Stimulated activated CD4-positive, alpha-beta T cell treated with anti-CD3 and anti-CD28 coated beads, TNF-alpha, amount 100 ng/mL, for 1 hour (primary cell): ENCODE measurements at places on chromosomes 5 and 9.

DNA sequence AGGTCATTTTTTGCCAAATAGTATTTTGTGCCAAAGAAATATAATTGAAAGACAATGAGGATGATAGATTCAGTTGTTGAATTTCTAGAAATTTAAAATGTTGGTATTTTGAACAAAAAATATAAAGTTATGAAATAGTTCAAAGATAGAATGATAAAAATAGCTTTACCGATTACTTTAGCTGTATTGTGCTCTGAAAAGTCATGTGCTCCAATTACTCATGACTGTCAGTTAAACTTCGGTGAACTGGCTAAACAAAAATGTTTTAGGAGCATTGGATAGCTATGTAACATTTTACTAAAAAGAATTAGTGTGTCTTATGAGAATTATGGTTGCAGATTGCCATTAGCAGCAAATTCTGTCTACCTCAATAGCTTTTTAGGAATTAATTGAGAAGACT lies 177.3 kb upstream of the VCAN start:
- no peak for DNase-seq

GRCh38 chr5:22079566-22079965 lies 773.6 kb downstream of the CDH12 start:
- DNase-seq, result no peak

DNA sequence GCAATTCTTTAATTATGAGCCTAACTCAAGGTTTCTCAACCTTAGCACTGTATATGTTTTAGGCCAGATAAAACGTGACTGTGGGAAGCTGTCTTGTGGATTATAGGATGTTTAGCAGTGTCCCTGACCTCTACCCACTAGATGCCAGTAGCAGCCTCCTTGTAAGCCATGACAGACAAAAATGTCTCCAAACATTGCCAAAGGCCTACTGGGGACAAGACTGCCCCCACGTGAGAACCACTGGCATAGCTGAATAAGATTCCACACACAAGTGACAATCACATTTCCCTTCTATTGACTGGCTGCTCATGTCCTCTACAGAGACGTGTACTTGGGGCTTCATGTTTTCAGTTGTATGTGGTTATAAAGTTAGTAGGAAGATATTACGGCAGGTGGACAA lies 55.4 kb downstream of the GOLM1 start:
- no peak for DNase-seq

- no peak for DNase-seq
These were observed 68.9 kb downstream of the FAT2 start for GRCh38 chr5:151522226-151522625.

GRCh38 chr5:35373249-35373648 lies 143.0 kb upstream of the PRLR start:
- DNase-seq, result no peak

- DNase-seq, result no peak
These were observed 413.4 kb downstream of the ANXA1 start for GRCh38 chr9:73565026-73565425.

- no peak for DNase-seq
These were observed 392.7 kb downstream of the AGTPBP1 start for GRCh38 chr9:85349046-85349445.

- no peak for DNase-seq
These were observed 5.2 kb upstream of the BARX1 start for GRCh38 chr9:93960221-93960970.

GRCh38 chr5:143057580-143057999 lies 287.4 kb downstream of the ARHGAP26 start:
- no peak for DNase-seq

- DNase-seq, result no peak
These were observed 120.2 kb downstream of the STARD4 start for GRCh38 chr5:111392181-111392580.

DNA sequence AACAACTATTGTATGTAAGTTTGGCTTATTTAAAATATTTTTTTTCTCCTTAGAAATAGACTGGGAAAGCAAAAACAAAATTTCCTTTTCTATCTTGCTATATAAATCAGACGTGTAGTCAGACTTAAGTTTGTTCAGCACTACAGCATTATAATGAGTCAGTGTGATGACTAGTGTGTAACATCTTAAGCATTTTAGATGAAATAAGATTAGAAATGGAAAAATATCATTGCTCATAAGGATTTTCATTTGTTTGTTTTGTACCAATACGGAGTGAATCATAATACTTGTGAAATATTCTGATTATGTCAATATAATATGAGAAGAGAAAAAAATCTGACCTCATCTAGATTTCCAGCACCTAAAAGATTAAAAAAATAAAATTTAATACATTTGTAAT lies 64.7 kb upstream of the RICTOR start:
- DNase-seq, result no peak

DNA sequence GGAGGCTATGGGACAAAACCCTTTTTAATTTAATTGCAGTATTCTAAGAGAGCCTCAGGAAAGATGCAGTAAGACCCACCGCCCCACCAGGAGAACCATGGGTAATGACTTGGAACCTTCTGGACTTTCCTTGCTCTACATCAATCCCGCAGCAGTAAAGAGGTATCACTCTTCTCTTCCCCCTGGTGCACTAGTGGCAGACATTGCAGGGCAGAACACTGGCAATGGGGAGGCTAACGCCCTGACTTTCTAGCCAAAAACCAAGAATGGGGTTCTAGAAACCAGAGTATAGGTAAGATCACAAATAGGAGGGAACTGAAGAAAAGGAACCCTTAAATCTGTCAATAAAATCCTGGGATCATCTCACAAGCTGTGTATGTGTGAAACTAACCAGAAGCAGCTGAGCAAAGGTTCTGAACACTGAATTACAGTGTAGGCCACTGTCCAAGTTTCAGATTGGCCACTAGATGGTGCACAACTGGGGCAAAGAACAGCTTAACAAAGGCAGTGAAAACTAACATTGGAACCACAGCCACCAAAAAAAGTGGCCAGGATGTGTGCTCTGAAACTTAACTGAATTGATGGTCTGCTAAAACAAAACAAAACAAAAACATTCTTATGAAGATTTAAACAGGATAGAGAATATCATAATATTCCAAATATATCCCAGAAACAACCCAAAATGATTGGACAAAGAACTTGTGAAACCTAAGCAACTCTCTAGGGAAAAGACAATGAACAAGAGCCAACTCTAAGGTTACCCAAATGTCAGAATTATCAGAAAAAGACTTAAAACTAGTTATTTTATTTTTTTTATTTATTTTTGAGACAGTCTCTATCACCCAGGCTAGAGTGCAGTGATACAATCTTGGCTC lies 6.6 kb upstream of the FAM151B start:
- DNase-seq, result no peak

DNA sequence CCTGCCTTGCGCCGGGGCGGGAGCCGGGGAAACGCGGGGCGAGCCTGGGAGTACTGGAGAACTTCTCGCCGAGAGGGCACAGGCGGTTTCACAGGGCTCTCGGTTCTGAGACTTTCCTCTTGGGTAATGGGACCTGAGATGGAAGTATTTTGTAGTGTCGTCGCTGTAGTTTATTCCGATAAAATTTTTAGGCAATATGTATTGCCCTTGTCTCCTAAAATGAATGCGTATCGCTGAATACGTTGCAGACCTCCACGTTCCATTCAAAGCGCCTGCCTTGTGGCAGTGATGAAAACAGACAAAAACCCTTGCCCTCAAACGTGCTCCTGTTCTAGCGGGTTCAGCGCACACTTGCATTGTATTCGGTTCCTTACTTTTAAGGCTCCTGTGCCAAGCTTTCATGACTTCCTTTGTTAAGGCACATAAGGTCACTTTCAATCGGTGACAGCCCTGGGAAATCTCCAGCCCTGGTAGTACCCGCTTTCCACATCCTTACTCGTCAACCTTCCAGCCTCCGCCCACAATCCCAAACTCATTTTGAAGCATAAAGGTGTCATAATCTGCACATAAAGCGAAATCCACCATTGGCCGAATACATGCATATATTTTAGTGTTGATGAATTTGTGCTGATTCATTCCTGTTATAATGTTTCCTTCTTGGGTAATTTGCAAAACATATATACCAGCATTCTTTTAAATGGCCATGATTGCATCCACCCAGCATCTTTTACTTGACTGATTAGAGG lies 694 bp downstream of the RMI1 start:
- DNase-seq, result no peak

DNA sequence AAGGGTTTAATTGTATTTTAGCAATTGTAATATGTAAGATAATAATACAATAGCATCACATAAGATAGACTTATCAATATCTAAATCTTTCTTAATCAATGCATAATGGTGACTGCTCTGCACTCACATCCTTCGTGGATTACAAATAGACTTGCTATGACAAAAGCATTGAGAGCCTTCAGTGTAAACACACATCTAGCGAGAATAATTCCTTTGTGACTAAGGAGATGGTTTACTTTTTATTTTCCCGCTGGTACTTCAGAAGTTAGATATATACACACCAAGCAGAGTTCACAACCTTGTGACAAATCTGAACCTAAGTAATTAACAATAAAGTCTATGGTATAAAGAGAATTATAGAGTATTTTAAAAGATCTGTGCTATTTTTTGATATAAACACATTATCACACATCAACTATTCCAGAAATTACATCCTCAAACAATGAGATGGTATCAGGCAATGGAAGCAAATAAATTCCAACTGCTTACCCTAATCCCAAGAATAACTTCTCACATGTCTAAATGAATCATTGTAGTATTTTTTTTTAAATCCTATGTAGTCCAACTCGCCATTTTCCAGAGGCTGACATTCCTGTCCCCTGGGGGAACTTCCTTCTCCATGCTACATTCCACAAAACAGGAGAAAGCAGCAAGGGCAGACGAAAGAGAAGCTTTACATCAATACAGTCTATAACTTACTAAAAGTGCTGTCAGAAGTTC lies 51.2 kb downstream of the MAPKAP1 start:
- no peak for DNase-seq

DNA sequence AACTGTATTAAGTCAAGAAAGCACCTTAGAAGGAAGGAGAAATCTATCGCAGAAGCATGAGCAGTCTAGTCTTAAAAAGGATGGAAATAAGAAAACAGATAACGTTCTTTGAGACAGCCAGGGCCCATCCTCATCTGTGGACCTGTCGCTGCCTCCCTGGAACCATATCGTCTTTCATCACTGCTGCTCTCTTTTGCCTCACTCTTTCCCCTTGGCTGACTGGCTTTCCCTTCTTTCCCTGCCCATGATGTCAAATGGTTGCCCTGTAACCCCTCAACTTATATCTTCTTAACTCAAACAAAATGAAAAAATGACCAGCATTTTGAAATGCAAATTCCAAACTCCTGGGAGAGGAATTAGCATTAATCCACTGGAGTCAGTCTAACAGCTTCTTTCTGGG lies 299.8 kb downstream of the GABRB2 start:
- DNase-seq, result no peak

GRCh38 chr5:15442193-15442570 lies 57.8 kb upstream of the FBXL7 start:
- no peak for DNase-seq

- no peak for DNase-seq
These were observed 4.2 kb downstream of the WWC1 start for GRCh38 chr5:168295574-168296201.

DNA sequence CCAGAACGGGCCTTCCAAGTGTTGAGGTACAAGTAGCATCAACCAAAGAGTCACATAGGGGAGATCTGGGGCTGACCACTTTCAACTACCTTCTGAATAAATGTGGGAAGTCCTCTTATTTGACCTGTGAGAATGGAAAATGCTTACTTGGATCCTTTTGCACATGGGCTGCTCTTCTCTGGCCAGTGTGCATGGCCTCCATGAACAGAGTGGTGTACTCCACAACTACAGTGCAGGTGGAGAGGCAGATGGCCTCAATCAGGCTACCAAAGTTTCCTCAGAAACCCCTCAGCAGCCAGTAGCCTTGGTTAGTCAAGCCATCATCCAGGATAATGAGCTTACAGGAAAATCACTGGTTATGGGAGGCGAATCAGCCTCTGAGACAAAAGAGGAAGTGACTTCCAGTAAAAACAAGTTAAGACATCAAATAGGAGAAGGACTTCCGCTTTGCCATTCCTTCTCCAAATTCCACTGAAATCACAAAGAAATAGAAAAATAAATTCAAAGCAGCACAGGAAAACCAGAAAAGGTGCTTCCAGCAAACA lies 18.3 kb upstream of the FCHO2 start:
- DNase-seq, result no peak

GRCh38 chr5:84383816-84384603 lies 670 bp downstream of the EDIL3 start:
- DNase-seq, result no peak

- DNase-seq, result no peak
These were observed 14.7 kb upstream of the ADAMTS19 start for GRCh38 chr5:129445379-129445778.

DNA sequence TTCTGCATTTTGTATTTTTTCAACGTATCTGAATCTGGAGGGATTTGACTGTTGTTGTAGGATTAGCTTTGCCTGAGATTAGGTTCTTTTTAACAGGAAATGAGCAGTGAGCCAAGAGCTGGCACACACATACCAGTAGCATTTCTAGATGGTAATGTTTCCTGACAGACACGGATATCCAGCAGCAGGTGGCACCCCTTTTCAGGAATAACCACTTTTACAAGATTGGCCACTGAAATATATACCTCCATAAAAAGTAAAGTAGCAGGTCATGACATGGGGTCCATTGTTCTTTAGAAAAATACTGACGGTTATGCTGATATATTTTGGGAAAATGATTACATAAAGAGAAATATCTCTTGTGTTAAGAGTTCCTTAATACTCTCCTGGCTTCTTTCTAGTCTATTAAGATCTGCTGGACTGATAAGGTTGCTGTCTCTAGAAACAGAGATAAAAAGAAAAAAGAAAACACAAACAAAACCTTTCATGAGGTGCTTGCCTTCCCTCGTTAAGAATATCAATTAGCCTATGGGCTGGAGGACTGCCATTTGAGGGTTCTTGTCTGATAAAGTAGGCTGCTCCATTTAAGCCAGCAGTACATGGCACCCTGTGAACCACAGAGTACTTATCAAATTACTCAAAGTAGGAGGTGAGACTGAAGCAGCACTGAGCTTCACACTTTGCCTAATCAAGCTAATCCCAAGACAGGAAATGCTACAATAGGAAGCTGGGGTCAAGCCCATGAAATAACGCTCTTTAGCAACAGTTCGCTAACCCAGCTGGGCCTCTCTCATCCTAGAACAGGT lies 101.6 kb upstream of the PCA3 start:
- no peak for DNase-seq

- no peak for DNase-seq
These were observed 66.0 kb downstream of the RASEF start for GRCh38 chr9:82996941-82997340.

DNA sequence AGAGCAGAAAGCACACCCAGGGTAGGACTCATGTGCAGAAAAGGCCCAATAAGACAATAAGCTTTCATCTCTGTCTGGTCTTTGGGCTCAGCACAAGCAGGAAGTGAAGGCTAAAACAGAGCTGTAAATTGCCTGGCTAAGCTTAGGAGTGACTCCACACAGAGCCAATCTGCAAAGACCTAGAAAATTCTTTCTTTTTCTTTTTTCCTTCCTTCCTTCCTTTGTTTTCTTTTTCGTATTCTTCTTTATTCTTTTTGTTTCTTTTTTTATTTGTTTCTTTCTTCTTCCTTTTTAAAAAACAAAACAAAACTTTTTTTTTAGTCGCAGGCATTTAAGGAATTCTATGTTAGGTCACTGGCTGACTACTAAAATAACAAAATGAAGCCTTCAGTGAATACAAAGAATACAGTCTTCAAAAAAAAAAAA lies 12.2 kb downstream of the SLC35A4 start:
- DNase-seq, result no peak
